ENCODE measurements at places on chromosomes 16 and 17.

GRCh38 chr17:80659651-80660050, 115.0 kb downstream of the RPTOR start:
- no peak for DNase-seq

DNA sequence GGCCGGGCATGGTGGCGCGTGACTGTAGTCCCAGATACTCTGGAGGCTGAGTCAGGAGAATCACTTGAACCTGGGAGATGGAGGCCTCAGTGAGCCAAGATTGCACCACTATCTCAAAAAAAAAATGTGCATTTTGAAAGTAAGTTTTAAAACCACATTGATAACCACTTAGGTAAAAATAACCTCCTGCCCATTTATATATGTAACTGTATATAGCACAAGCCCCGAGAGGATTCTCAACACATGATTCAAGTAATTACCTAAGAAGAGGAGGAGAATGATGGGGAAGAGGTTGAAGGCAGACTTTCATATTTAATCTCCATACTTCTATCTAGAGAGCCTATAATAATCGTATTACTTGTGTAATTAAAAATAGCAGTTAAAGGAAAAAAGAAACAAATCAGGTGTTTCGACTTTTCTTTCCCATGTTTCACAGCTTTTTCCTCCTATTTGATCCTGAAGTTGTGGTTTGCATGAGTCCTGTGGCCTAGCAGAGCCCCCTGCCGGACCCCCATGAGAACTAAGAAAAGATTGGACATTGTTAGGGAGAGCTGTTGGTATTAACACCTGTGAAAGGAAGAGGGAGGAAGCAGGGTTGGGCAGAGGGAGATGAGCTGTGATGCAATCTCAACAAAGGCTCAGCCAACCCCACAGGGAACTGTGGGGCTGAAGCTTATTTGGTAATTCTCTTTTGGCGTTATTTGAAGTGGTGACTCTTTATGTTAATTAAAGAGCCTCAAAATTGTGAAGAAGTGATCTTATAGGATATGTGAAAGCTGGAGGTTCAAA, 22.1 kb downstream of the PMFBP1 start:
- no peak for DNase-seq

DNA sequence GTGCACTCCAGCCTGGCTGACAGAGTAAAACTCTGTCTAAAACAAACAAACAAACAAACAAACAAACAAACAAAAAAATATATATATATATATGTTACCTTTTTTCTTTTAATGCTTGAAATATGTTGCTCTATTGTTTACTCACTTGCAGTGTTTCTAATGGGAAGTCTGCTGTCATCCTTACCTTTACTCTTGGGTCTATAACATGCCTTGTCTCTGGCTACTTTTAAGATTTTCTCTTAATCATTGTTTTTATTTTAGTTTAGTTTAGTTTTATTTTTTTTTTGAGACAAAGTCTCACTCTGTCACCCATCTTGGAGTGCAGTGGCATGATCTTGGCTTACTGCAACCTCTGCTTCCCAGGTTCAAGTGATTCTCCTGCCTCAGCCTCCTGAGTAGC, 16.1 kb upstream of the TNRC6A start:
- DNase-seq = no peak

DNA sequence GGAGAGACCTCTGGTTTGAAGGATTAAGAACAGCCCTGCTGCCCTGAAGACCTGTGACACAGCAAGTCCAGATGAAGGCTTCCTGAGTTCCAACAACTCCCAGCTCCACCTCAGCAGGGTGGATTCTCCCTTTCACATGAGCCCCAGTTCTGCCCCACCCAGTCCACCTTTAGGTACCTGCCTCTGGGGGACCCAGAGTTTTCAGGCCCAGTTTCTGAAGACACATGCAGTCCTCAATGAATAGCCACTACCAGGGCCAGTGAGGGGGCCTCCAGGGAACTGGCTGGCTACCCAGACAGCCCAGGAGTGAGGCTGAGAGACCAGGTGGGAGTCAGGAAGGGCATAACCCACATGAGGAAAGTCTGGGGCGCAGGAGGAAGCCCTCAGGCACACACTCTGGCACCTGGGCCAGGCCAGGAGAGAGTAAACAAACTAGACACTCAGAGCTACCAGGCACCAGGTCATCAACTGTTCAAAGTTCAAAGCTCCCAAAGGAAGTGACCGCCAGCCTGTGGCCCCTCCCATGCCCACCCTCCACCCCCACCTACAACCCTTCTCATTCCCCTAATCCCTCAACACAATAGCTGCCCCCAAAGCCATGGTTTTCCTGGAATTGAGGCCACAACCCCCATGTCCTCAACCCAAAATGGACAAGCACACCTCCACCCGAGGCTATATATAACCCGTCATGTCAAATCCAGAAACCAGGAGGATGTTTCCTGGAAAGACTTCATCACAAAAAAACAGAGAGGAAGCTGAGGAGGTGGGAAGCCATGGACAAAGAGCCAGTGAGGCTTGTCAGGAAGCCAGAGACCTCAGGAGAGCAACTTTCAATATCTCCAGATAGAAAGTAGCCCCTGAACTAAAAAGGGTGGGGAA, 2.1 kb downstream of the MYO18A start:
- DNase-seq = peak; percentile 88

DNA sequence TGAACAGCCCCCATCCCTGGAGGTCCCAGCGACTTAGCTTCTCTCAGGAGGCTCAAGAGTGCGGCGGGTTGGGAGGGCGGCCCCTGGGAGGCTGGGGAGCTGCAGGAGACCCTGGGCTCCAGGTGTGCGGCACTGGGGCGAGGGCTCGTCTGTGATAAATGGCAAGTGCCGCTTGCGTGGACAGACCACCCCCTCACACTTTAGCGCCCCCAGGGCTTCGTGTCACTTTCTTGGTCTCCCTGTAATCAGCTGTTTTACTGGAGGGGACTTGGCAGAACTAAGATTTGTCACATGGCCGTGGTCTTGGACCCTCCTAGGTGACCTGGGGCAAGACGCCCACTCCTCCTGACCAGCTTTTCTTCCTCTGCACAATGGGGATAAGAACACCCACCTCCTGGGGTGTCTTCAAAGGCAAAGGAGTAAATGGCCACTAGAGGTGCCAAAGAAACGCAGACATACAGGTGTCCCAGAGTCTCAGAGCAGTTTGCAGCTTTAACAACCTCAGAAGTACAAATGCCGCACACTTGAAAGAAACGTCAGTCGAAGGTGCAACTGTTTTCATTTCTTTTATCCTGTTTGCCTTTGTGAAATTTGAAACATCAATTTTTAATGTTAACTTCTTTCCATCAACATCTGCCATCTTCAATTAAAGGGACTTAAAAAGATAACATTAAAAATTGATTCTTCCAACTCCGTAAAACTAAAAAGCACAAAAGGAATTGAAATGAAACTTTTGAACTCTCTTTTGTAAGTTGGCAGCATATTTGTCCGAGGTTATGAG, 946 bp downstream of the OSGIN1 start:
- peak; percentile 74 for DNase-seq

GRCh38 chr16:19291475-19291874, 5.9 kb downstream of the CLEC19A start:
- DNase-seq = peak; percentile 6

- no peak for DNase-seq
Observed at GRCh38 chr17:5364156-5364555, 55.3 kb downstream of the NUP88 start.

Measured in small intestine (tissue), 16 donors.